NCI-H1930 (cell line): ENCODE measurements at places on chromosomes 3 and 15.
A peak's percentile ranks its signal among the peaks of the same experiment; 100 is the strongest.

GRCh38 chr3:19539518-19540392, 391.4 kb downstream of the KCNH8 start:
- no peak for DNase-seq

DNA sequence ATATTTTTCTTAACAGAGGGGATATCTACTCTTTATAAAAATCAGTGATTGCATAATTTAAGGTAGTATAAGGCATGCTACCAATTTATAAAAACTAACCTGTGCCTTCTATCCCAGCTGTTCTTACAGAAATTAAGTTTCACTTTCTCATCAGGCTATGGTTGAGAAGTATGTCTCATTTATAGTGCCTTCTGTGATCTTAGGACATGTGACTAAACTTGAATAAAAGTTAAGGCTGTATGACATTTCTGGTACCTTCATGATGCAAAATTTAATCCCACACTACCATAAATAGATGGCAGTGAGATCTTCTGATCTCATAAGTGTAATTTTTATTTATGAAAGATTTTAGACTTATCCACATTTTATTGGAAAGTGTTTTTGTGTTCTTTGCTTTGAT, 12.6 kb downstream of the TIPARP start:
- no peak for DNase-seq

DNA sequence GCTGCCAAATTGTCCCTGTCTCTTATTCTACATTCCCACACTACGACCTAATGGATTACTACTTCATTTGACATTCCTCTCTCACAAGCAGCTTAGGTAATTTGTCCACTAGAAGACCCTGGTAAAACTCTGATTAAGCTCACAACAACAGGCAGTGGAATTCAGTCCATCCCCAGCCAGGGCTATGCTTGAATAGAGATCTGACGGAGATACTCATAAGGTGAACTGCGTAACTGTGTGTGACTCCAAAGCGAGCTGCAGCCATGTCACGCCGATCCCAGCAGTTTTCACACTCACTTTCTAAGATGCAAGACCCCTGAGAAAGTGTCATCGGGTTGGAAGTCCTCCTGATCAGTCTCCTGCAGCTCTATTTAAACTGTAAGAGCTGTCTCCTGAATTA, 25.7 kb upstream of the ROBO2 start:
- DNase-seq = peak; percentile 1

DNA sequence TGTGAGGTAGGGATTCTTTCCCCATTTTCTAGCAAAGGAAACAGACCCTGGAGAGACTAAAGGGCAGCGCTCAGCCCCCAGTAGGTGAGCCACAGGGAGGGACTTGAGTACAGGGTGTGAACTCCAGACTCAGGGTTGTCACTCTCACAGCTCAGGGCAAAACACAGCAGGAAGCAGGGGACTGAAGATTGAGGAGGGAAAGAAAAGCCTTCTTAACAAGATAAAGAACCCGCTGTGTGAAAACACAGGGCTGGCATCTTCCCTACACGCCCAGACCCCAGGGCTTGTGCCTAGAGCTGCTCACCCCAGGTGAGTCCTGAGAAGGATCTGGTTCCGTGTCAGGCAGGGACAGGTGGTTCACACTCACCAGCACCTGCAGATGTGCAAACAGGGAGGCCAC, 59.6 kb downstream of the ABTB1 start:
- no peak for DNase-seq

DNA sequence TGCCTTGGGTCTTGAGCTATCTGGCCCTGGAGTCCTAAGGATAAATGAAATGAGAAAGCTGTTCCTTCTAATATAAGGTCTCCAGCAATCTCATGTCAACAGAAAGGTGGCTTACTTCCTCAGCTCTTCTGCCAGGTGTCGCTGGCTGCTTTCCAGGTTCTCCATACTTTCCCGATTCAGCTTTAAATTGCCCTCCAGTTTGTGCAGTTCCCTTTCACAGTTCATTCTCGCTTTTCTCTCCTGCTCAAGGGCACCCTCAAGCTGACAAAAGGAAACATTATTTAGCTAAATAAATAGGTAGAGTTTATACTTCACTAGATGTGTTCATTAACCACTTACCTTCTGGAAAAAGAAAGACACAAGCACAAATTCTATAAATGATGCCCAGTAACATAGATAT, 73.0 kb downstream of the MYH15 start:
- DNase-seq = no peak

GRCh38 chr15:80660119-80660518, 35.0 kb upstream of the ABHD17C start:
- no peak for DNase-seq

DNA sequence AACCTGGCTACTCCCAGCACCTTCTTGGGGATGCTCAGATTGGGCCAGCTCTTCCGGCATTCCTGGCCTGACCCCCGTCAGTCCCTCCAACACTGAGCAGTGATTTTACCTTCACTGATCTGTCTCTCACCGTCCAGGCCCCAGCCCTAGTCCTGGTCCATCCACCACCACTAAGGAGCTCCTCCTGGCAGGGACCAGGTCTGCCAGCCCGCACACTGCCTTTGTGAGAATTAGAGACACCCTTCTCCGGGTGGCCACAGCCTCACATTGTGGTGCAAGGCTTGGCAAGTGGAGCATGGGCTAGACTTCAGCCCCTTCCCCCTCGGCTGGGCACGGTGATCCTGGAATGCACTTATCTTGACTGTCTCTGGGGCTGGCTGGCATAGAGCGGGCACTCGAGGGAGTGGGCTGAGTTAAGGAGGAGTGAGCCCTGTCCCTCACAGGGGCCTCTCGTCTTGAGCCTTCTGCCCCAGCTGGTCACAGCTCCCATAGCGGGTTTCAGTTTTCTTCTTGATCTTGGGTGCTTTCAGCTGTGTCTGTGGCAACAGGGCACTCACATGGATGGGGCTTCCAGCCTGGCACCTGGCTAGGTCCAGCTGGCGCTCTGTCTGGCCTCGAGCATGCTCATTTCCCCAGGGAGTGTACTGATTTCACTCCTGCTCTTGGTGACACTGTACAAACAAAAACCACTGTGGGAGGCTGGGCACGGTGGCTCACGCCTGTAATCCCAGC, 53.9 kb downstream of the LINGO1 start:
- no peak for DNase-seq

DNA sequence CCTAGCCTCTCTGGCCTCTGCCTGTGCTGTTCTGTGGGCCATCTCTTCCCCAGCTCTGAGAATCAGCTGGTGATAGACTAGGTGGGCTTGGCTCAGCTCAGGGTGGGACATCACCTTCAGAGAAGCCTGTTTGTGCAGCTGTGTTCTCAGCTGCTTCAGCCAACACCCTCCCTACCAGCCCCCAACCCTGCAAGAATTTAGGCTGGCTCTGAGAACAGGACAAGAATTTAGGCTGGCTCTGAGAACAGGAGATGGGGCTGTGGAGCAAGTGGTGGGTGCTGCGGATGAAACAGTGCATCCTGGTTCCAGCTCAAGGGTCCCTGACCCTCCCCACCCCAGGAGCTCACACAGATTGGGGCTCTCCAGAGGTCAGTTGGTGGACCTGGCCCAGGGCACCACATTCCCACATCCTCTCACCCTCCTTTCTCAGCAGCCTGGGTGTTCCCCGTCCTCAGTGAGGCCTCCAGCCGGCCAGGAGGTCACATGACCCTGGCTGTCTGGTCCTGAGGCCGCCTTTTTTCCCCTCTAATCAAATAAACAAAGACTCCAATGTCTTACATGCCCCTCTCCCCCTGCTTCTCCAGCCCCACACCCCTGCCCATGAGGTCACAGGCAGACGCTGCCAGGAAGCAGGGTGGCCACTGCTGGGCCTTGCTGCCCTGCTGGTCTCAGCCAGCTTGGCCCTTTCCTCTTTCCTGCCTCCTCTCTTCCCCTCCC, 14.9 kb downstream of the PLEKHO2 start:
- DNase-seq = no peak

- DNase-seq = no peak
These were observed 232.8 kb upstream of the UMPS start for GRCh38 chr3:124497487-124497886.

GRCh38 chr3:161500068-161500796, 3.6 kb downstream of the OTOL1 start:
- DNase-seq = no peak

- no peak for DNase-seq
These were observed 29.6 kb downstream of the SLCO2A1 start for GRCh38 chr3:133999891-134000685.

GRCh38 chr3:142239421-142239820, 14.0 kb upstream of the GK5 start:
- no peak for DNase-seq

GRCh38 chr3:52004163-52004787, 8.6 kb upstream of the RPL29 start:
- DNase-seq = peak; percentile 9

DNA sequence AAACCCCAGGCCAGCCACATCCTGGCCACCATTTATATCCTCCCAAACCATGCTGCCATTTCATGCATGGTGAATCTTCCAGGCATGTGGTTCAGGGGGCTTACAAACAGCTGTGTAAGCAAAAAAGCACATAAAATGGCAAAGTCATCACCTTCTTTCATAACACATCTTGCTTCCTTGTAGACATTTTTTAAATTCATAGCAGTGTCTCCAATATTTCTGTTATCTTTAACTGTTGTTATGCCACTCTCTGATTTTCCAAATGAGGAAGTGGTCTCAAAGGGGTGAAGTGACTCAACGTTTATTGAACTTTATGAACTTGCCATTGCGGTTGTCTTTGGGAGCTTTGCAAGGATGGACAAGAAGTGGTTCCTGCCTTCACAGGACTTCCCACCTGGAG, 264.4 kb downstream of the MEX3B start:
- DNase-seq = no peak

GRCh38 chr3:146655333-146655996, 50.3 kb upstream of the PLSCR5 start:
- DNase-seq = no peak

- DNase-seq = no peak
These were observed 30.3 kb upstream of the SKIL start for GRCh38 chr3:170327040-170327808.

GRCh38 chr3:38281895-38282686, at the start of gene SLC22A14:
SLC22A14 (plus strand) TSS chr3:38282294; CDS start chr3:38306027, 23,733 bp downstream.
- no peak for DNase-seq

- no peak for DNase-seq
These were observed 56.5 kb upstream of the GATA2 start for GRCh38 chr3:128549283-128550112.

GRCh38 chr15:70509731-70510143, 253.6 kb downstream of the UACA start:
- DNase-seq = no peak

DNA sequence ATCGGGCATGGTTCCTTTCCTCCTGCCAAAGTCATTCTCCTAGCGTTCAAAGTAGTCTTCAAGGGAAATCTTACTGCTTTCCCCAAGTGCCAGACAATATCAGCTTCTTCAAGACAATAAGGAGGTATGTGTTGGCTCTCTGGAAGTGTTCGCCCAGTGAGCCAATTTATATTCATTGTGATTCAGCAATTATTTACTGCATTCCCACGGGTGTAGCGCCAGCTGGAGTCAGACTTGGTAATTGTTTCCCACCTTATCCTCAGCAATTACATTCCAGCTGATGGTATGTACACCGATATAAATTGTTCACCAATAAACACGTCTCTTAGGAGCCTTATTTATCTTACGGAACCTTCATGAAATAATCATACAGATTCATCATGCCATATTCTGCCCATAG, 103.6 kb upstream of the CTNNB1 start:
- no peak for DNase-seq

DNA sequence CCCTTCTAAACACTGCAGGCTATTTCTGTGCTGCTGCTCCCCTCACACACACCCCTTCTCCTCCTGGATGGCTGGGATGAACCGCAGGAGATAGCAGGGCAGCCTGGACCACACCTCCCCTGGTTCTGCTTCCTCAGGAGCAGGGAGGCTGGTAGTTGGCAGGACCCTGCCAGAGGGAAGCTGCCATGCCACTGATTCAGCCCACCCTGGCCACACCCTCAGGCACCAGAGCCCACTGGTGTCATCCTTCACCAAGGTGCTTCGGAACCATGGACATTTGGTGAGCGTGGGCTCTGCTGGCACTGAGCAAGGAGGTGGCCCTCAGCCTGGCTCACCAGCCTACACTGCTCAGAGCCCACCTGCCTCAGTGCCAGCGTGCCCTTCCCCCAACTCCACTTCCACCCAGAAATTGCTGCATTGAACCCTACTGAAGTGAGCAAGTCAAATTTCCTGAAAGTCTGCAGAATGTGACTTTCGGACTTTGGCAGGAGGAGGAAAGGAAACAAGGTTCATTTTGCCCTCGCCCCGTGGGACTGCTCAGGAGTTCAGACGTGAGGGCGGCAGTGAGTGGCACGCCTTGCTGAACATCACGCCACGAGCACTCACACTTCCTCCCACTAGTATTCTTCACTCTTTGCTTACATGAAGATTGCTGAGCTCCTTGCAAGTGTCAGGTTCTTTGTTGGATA, 26.3 kb downstream of the BMF start:
- DNase-seq = no peak

DNA sequence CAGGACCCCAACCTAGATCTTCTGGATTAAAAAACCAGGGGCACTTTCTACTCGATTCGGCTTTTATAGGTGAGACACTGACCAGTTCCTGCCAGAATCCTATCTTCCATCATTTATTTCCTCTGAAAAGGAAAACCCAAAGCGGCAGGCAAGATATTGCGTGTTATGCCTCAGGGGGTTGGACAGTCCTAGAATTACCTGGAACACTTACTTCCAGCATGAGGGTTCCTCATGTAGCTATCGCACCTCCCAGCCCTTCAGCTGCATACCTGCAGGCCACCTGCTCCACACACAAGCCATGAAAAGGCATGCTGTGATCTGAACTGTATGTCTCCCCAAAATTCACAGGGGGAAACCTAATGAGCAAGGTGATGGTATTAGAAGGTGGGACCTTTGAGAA, 58.3 kb upstream of the DLG1 start:
- no peak for DNase-seq

GRCh38 chr3:124635169-124635539, 95.1 kb upstream of the UMPS start:
- no peak for DNase-seq

DNA sequence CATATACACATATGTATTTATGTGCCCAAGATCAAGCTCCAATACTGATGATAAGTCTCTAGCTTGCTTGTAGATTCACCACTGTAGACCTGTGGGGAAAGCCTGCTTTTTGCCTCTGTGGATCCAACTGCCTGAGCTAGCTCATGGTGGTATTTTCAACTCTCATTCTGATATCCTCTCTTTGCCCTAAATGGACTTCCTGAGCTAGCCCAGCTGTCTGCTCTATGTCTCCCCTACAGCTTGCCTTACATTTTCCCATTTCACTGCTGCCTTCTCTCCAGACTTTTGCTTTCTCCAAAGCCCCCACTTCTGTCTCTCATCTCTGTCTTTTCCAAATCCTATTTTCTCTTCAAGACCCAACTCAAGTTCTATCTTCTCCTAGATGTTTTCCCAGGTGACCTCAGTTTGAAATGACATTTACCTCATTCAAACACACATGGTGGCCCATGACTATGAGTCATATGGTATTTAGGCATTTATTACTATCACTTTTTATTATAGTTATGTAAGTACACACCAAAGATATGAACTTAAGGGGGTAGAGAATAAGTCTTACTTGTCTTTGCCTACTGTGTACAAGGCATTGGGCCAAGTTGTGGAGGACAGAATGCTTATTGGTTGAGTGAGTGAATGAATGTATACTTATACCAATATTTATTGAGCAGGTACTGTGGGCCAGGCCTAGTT, 191.7 kb downstream of the NR1D2 start:
- DNase-seq = no peak

GRCh38 chr15:73851689-73852088, 21.7 kb upstream of the TBC1D21 start:
- DNase-seq = no peak
